NCI-H460 (cell line): ENCODE measurements at places on chromosomes 5 and 9.

DNA sequence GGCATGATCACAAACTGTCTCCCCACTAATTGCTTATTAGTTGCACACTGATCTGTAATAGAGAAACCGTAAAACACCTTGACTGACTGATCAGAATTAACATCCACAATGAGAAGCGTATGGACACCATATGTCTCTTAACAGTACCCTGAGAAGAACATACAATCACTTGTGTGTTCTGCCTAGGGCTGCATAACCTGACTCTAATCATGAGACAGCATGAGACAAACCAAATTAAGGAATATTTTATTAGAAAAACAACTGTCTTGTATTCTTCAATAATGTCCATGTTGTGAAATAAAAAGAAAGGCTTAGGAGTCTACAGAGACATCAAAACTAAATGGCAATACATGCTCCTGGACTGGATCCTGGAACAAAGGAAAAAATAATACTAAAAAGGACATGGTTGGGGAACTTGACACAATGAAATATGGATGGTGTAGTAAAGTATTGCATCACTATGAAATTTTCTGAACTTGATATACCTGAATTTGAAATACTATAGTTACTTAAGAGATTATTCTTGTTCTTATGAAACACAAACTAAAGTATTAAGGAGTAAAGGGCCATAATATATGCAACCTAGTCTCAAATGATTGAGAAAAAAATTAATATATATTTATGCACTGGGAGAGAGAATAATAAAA lies 162.1 kb downstream of the CWC27 start:
- no peak for DNase-seq

- no peak for DNase-seq
Measured at GRCh38 chr5:149993471-149993870, 7.0 kb downstream of the TIGD6 start.

GRCh38 chr5:78726003-78726402 lies 77.4 kb upstream of the LHFPL2 start:
- DNase-seq: no peak

- no peak for DNase-seq
Measured at GRCh38 chr9:82895822-82896110, 167.2 kb downstream of the RASEF start.

DNA sequence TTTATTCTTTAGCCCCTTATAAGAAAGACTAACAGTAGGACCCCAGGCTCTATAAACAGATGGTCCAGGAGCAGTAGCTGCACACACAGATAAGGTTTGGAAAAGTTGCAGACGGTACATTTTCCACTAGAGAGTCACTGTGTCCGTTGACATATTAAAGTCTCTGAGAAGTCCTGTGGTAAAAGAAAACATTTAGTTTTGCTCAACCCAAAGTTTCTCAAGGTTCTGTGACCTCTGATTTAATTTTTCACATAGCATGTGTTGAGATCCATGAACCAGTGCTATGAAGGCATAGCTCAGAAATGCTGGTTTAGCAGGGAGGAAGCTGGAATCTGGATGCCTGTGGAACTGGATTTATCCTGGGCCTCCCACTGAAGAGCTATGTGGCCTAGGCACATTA lies 62.7 kb upstream of the RASEF start:
- no peak for DNase-seq

DNA sequence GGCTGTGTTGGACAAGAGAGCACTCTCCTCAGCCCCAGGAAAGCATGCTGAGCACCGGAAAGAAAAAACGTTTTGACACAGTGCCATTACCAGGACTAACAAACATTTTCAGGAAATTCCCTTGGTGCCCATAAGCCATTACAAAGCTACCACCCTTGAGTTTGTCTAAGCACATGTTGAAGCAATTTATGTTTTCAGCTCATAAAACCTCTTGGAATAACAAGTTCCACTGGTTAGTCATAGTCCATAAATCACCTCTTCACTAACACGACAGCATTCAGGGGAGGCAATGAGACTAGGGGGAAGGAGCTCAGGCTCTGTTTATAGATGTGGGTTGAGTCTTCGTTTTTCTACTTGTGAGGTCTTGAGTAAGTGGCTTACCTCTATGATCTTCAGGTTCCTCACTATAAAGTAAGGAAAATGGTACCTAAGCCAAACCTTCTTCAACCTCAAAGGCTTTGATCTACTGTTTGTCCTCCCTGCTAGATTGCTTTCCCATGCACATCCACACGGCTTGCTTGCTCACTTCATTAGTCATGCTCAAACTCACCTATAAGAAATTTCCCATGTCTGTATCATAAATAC lies 65.4 kb downstream of the DRD1 start:
- DNase-seq: no peak

DNA sequence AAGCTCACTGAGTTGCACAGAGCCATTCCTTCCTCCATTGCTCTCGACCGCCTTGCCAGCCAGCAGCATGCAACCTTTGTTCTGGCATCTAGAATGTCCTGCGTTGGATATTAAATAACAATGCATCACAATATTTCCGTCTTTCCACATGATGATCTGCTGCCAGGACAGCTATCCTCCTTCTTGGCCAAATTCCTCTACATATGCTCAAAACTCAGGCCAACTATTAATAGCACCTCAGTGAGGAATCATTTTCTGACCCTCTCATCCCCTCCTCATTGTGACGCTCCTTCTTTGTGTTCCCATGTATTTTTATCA lies 128.6 kb downstream of the MYO10 start:
- DNase-seq: no peak

DNA sequence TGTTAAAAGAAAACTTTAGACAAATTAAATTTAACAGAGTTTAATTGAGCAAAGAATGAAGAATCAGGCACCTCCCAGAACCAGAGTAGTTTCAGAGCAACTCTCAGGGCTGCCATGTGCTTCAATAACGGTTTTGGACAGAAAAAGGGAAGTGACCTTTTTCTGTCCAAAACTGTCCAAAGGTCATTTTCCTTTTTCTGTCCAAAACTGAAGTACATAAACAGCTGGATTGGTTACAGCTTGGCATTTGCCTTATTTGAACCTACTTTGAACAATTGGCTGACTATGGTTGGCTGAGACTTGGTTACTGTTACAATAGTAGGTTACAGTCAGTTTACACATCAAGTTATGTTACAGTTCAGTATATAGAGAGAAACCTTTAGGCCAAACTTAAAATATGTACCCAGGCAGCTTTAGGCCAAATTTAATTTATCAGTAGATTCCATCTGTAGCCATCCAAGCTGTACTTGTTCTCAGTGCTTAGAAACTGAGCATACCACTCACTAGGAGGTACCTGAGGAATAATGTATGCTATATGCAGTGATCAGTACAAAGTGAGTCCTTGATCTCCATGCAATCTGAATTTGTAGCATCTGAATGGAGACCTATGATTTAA lies 44.0 kb downstream of the C9orf85 start:
- no peak for DNase-seq

- DNase-seq: no peak
Measured at GRCh38 chr5:178436326-178436940, 153.8 kb downstream of the COL23A1 start.

- DNase-seq: no peak
Measured at GRCh38 chr9:80890124-80890523, 799.2 kb downstream of the TLE1 start.

GRCh38 chr5:2753452-2754420 lies 2.3 kb upstream of the IRX2 start:
- no peak for DNase-seq

DNA sequence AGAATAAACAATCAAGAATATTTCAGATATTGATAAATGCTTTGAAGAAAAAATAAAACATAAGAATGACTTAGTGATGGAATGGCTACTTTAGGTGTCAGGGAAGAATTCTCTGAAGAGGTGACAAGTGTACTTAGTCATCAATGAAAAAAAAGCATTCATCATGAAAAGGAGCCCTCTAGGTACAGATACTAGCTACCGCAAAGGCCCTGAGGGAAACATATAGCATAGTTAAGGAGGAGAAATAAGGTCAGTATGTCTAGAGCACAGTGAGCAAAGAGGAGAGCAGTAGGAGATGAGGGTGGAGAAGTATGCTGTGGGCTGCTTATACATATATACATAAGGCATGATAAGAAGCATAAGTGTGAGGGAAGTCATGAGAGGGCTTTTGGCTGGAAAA lies 41.8 kb downstream of the CSF2 start:
- no peak for DNase-seq

DNA sequence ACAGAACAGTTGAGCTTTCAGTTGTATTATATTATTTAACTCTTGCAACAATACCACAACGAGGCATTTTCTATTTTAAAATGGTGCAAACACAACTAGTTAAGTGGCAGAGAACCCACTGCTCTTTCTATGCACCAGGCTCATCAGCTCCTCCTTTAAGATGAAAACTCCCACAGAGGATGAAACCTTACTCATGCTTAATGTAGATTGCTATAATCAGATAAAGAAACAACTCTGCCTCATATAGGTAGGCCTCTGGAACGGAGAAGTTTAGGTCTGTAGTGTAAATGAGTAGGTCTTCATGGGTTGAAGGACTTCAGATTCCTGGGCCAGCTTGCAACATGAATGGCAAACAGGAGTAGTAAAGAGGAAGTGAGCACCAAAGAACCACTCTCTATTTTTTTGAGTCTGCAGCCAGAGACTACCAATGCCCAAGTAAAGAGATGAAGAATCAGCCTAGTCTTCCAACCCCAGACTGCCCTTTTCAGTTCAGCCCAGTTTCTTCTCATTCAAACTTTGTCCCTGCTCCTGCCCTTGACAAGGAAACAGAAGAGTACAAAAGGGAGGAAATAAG lies 33.9 kb downstream of the HACD4 start:
- DNase-seq: no peak

GRCh38 chr9:27600256-27600655 lies 27.0 kb upstream of the C9orf72 start:
- no peak for DNase-seq

DNA sequence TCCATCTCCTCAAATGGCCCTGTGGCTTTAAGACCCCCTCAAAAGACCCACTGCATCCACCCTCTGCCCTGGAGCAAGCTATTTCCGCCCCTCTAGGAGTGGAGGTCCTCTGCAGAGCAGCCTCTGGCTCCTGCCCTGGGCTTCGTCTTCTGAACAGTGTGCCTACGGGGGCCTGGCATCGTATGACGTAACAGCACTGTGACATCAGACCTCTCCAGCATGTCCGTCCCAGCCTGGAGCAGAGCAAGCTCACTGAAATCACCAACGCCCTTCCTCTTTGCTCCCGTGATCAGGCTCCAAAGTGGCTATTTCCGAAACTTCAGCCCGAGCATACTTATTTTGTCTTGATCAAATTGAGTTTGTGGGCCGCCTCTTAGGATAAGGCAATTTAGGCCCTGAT lies 69.1 kb upstream of the PTCH1 start:
- DNase-seq: no peak

DNA sequence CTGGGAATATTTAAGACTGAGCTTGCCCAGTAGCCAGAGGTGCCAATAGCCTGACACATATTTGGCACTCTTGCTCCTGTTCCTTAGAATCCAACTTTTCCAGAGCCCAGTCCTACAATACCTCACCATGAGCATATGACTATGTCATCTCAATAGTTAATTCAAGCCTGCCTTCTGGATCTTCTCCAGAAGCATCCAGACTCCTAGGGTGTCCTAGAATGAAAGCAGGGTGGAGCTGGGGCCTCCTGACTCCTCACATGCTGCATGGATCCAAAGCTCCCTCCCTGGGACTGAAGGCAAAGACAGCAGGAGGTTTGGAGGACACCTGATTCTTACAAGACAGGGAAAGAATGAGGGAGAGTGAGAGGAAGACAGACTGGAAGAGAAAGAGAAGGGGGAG lies 37.9 kb downstream of the SH3TC2 start:
- no peak for DNase-seq

- DNase-seq: no peak
Measured at GRCh38 chr9:36193023-36193422, 2.3 kb downstream of the CLTA start.

- no peak for DNase-seq
Measured at GRCh38 chr5:35518104-35518503, 99.6 kb upstream of the SPEF2 start.
